ENCODE measurements at places on chromosomes 1 and 21.

GRCh38 chr1:168861421-168862004, 132.5 kb upstream of the DPT start:
- no peak for DNase-seq

DNA sequence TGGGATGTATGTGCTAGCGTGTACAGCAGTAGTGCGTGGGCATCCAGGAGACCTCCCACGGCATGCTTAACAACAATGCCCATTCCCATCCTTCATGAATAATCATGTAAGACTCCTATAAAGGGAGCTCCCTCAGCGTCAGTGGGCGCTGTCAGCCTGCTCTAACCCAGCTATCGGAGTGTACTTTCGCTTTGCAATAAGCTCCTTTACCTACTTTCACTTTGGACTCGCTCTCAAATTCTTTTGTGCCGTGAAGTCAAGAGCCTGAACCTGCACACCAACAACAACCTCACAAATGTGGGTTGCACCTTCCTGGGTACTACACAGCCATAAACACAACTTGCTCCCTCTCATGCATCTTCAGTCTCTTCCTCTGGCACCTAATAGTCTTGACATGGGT, 114.8 kb upstream of the PAXBP1 start:
- no peak for DNase-seq

DNA sequence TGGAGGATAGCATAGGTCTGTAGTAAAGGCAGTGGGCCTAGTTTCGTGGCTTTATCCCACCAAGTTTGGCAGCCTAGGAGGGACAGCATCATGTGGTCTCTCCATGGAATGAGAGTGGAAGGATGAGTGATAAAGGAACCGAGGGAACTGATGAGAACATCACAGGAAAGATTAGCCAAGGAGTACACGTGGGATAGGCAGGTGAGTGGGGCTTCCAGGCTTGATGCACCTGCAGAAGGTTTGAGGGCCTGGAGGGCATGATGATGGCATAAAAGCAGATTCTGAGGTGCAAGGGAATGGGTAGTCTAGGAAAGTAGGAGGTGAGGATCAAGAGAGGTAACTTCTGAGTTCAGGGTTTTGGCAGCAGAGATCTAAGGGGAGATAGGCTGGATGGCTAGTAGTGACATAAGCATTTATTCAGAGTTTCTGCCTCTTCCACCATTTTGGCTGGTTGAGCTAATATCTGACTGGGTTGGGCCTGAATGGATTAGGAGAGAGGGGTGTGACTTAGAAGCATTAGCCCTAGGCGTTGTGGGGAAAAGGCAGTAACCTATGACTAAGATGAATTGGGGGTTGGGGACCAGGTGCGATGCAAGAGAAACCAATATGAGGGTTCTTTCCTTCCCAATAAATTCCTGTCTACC, 9.1 kb downstream of the PTGFRN start:
- DNase-seq = no peak

DNA sequence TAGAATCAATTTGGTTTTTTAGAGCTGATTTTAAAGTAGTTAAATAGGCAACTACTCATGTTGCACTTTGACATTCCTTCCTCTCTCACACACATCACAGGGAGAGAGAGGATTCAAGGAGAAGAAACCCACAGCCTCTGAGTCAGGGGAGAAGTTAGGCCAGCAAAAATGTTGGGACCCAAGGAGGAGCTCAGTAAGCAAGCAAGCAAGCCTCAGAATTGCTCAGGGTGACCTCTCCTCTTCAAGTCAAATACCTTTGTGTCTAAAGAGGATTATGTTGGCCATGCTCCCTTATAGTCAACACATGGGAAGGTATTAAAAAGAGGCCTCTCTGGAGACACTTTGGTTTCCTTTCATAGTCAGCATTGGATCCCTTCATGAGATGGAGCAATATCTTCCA, 80.5 kb upstream of the WARS2 start:
- DNase-seq = no peak

- DNase-seq = no peak
Observed at GRCh38 chr1:34663031-34663430, 91.8 kb upstream of the GJB5 start.

GRCh38 chr1:107326824-107327445, 186.1 kb downstream of the NTNG1 start:
- DNase-seq = no peak

- DNase-seq = no peak
Observed at GRCh38 chr1:182331387-182331786, 60.2 kb downstream of the GLUL start.

DNA sequence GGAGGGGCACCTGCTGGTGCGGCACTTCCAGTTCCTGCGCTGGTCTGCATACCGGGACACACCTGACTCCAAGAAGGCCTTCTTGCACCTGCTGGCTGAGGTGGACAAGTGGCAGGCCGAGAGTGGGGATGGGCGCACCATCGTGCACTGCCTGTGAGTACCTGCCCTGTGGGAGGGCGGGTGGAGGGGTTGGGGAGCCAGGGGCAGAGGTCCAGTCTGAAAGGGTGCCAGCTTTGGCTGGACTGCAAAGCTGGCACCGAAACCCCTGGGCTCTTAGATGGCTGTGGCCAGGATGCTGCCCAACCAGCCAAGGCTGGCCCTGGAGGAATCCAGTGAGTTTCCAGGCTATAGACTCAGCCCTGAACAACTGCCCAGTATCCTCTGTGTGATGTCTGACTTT, 87.3 kb downstream of the PTPRU start:
- no peak for DNase-seq

DNA sequence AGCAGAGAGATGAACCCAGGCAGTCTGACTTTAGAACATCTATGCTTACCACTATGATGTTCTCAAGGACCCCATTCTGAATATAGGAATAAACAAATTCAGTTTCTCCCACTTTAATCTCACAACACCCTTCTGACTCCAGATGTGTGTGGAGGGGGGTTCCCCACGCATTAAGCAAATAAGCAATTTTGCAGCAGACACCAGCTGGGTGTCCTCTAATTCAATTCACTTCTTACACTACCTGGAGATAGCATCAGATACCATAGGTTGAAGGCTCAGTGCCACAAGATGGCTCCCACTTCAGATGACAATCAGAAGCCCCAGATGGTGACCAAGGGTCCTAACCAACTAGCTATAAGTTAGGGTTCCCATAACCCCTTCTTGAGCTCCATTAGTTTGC, 30.3 kb upstream of the CEP350 start:
- no peak for DNase-seq

DNA sequence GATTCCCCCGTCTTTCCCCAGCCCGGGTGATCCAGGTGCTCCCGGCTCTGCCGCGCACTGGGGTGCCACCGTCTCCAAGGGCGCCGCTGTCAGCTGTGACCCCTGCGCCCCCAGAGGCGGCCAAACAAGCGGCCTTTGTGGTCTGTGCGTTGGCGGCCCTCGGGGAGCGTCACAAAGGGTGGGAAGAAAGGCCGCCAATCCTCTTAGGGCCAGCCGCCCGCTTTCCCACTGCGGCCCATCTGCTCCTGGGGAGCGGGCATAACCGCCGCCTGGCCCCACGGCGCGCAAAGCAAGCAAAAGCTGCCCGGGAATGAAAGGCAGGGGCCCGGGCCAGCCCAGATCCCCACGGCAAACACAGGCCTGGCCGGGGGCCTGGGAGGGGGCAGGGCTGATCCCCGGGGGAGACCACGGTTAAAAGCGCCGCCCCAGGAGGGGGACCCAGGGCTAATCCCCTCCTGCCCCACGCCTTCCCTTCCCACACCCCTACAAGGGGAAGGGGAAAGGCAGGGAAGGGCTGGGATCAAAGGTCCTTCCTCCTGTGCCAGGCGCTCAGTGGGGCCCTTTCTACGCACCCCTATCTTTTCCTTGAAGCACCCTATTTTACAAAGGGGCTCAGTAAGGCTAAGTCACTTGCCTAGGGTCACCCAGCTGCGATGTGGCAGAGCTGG, 24.0 kb downstream of the C1QB start:
- DNase-seq = no peak

- DNase-seq = peak; percentile 18
Observed at GRCh38 chr1:210250998-210251679, 18.5 kb downstream of the SERTAD4 start.

GRCh38 chr1:92365378-92366039, 66.7 kb downstream of the RPAP2 start:
- DNase-seq = no peak

DNA sequence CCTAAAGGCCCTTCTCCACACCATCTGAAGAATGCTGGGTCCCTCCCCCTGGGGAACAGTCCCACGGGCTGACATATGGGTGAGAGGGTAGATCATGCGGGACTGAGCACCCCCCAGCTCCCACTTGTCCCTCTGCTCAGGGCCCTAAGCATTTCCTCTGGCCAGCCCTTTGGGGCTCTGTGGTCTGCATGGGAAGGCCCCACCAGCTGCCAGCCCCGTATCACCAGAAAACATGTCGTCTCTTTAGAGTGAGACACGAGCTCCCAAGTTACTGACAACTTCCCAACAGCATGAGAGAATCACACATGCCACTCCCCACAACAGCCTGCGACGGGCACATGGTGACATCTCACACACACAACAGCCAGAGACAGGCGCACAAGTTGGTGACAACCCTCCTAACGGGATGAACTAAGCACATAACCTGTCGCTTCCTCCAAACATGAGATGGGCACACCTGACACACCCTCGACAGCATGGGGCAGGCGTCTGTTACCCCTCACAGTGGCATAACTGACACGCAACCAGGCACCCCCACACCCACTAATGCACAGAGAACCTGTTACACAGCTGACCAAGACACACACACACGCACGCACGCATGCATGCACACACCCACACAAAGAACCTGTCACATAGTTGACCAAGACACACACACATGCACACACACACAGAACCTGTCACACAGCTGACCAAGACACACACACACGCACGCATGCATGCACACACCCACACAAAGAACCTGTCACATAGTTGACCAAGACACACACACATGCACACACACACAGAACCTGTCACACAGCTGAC, 41.2 kb downstream of the AHDC1 start:
- no peak for DNase-seq

GRCh38 chr1:176880955-176881595, 283.4 kb downstream of the ASTN1 start:
- peak; percentile 67 for DNase-seq

DNA sequence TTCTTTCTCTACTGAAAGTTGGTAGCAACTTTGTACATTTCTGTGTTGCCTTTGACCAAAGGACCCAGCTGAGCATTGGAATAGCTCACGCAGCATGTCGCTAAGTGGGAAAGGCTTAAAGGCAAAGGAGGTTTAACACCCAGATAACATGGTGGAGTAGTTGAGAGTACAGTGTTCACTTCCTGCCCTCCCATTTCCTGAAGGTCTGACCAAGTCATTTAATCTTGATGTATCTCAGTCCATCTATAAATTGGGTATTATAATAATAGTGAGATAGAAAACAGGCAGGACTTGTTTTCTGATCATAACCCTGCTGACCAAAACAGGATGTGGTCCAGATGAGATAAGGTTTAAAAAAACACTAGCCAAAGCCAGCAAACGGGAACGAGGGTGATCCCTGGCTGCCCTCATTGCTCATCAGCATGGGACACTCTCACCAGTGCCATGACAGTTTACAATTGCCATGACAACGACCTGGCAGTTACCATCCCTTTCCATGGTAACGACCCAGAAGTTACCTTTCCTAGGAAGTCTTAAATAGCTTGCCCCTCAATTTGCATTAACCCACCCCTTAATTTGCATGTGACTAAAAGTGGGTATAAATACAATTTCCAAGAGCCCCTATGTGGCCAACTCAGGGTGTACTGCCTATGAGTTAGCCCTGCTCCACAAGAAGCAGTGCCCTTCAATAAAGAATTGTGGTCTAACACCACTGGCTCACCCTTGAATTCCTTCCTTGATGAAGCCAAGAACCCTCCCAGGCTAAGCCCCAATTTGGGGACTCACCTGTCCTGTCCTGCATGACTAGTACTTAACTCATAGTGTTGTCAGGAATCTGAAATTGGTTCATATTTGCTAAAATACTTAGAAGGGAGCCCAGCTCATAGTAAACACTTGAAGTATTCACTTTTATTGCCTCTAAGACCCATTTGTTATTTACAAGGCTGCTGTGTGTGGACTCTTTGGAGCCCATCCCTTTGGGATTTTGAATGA, 28.4 kb upstream of the FHAD1 start:
- no peak for DNase-seq

DNA sequence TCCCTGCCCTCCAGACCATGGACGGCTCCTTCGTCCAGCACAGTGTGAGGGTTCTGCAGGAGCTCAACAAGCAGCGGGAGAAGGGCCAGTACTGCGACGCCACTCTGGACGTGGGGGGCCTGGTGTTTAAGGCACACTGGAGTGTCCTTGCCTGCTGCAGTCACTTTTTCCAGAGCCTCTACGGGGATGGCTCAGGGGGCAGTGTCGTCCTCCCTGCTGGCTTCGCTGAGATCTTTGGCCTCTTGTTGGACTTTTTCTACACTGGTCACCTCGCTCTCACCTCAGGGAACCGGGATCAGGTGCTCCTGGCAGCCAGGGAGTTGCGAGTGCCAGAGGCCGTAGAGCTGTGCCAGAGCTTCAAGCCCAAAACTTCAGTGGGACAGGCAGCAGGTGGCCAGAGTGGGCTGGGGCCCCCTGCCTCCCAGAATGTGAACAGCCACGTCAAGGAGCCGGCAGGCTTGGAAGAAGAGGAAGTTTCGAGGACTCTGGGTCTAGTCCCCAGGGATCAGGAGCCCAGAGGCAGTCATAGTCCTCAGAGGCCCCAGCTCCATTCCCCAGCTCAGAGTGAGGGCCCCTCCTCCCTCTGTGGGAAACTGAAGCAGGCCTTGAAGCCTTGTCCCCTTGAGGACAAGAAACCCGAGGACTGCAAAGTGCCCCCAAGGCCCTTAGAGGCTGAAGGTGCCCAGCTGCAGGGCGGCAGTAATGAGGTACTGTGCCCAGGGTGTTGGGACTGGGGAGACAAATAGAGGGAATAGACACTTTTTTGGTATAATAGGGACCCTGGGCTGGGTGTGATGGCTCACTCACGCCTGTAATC, 1.0 kb downstream of the ZBTB48 start:
- DNase-seq = no peak

GRCh38 chr1:94236013-94236491, 1.3 kb downstream of the ARHGAP29 start:
- DNase-seq = no peak

DNA sequence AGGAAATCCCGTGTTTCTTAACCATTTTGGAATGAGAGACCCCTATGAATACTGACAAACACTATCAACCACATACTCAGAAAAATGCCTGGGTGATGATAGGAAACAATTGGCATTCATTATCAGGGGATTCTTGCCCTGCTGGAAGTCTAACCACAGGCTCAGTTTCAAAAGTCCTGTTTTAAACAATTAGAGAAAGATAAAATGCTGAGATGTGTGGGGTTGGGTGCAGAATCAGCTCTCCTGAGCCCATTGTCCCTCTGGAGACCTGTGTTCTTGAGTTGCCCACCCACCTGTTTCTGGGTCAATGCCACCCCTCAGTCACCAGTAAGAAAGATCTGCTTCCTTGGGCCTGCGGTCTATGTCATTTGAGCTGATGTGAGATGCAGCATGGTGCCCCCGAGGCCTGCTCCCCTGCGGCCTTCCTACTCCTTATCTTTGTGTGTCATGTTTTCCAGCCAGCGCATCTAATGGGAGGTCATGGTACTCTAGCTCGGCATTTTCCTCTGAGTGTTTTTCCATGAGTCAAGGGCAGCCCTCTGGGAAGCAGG, 130.3 kb upstream of the PLXNA2 start:
- no peak for DNase-seq
